ENCODE measurements at places on chromosomes 7 and 10.

DNA sequence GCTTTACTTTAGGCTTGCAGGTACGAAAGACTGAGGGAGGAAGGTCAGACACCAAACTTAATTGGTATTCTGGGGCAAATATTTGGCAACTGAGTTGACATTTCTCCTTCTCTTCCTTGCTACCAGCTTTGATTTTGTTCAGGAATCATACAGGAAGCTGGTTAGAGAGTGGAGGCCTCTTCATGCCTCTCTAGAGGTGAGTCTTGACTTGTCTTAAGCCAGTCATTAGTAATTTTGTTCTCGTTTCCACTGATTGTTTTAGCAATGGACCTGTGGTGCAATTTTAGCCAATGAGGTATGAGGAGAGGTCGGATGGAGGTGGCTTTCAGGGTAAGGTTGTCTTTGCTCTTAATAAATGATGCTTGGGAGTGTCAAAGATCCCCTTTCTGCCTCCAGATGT, 2.4 kb upstream of the RP9 start:
- DNase-seq, result no peak

DNA sequence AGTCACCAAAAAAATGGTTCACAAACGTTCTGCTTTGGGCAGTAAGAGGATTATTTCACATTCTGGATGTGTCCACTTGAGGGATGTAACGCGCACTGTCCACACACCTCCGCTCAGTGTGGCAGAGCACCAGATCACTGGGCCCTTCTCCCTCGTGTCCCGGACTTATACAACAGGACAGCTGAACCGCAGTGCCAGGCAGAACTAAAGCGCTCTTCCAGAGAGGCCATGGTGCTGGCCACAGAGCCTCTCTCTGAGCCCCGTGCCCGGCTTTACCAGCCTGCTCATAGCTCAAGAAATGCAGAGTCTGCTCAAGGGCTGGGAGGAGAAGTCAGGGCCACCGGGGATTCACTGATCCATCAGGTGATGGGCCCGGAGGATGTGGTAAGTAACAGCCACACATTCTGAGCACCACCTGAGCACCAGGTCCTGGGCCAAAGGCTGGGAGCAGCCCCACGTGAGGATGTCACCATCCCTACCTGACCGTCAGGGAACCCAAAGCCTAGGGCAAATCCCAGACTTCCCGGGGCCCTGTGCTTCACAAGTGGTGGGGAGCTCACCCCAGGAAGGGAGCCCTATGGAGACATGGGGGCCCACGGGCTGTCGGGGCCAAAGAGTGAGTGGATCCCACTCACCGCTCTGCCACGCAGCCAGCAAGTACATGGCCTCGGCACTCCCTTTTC, 74.9 kb downstream of the FAM53B start:
- DNase-seq, result no peak

- no peak for DNase-seq
Observed at GRCh38 chr7:112853422-112853821, 63.2 kb upstream of the TMEM168 start.

GRCh38 chr7:132614428-132615318, 38.4 kb upstream of the PLXNA4 start:
- no peak for DNase-seq

- DNase-seq, result no peak
Observed at GRCh38 chr7:69439636-69440325, 158.5 kb upstream of the AUTS2 start.

DNA sequence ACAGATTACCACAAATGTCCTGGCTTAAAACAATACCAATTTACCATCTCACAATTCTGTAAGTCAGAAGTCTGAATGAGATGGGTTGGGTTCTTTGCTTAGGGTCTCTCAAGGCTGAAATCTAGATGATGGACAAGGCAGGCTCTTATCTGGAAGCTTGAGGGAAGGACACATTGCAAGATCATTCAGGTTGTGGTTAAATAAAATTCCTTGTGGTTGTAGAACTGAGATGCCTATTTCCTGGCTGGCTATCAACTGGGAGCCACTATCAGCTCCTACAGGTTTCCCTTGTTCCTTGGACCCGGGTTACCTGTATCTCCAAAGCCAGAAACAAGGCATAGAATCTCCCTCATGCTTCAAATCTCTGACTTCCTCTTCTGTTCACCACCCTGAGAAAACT, 148.4 kb downstream of the MDFIC start:
- DNase-seq, result no peak

- DNase-seq, result no peak
Observed at GRCh38 chr10:58641708-58642107, 129.0 kb downstream of the BICC1 start.

DNA sequence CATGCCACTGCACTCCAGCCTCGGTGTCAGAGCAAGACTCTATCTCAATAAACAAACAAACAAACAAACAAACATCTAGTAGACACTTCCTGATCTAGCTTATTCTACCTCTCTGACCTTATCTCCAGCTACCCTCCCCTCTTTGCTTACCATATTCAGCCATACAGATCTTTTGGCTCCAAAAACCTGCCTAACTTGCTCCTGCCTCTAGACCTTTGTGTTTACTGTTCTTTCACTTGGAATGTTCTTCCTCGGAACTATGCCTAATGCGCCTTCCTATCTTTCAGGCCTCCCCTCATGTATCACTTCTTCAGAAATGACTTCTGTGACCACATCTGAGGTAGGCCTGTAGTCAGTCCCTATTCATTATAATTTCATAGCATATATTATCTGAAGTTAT, 20.3 kb upstream of the WNT8B start:
- DNase-seq, result no peak

DNA sequence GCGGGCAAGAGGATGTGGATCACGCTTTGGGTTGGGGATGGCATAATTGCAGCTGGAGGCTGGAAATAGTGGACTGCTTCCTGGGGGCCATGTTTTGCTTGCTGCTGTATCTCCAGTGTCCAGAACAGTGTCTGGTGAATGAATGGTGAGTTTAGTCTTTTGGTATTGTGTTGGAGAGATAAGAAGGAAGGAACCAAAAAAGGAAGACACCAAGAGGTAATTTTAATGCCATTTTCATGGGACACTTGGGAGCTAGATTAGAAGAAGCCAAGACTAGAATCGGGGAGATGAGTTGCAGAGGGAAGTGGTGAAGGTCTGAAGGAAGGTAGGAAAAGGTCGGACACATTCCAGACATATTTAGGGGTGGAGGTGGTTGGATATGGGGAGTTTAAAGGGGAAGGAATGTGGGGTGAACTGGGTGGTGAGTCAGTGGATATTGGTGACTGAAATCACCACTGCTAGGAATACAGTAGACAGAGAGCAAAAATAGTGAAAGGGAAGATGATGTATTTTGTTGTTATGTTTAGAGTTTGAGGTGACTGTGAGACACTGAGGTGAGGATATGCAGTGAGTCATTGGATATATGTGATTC, 76.7 kb downstream of the CCNY start:
- no peak for DNase-seq

GRCh38 chr7:134632937-134633540, 13.6 kb upstream of the BPGM start:
- no peak for DNase-seq

DNA sequence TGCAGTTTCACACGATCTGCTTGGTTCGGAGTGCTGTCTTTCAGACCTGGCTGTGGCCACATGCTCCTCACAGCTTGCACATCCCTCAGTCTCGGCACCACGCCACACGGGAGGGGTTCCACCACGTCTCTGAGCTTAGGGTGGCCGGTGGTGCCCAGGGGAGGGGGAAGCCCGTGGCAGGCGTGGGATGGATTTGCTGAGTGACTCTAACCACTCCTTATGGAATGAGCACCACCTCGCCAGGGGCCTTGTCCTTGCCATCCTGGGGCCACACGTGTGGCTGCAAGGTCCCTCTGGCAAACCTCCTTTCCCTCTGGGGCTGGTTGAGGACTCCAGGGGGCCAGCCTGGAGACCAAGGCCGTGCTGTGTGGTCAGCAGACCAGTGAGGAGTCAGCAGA, 29.1 kb upstream of the FAM20C start:
- no peak for DNase-seq

DNA sequence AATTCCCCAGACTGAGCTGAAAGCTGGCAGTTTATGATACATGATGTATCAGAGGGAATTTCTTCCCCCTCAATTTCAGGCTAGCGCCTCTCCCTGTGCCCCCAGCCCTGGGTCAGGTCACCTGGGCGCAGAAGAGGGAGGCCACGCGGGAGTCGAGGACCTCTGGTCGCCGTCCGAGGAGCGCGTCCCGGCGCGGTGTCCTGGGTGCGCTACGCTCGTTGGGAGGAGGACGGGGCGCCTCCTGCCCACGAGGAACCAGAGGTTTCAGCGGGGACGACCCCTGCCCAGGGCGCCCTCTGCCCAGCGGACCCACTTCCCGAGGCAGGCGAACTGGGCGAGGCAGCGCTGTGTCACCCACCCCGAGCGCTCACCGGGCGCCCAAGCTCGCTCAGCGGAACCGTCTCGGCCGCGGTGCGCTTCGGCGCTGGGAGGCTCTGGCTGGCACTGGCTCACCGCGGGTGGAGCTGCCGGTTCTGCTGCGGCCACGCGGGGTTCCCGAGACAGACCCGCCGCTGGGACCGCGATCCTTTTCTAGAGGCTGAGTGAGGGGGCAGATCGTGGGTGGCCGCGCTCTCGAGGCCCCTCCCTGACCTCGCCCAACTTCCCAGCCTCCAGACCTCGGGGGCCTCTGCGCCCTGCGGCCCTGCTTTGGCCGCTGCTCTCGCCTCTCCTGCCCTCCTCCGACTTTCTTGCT, at the start of gene FAM237B:
TSS of gene FAM237B (minus strand) at position 504 of the 694 bp plus-strand sequence. CDS start 1,556 bp downstream, outside the sequence.
- no peak for DNase-seq

DNA sequence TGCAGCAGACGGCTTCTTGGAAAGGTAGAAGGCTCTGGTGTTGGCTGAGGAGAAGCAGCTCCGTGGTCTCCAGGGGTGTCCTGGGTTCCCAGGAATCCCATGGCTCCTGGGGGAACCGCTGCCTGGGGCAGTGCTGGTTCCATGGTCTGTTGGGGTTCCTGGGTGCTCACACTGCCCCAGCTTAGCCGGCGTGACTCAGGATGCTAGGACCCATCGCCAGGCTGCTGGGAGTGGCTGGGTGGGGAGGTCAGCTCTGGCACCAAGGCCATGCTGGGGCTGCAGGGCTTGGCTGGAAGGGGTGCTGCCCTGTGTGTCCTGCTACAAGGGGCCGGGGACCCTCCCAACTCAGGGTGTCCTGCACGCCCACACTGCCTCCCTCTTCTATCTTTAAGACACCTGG, 9.4 kb downstream of the MGMT start:
- no peak for DNase-seq

DNA sequence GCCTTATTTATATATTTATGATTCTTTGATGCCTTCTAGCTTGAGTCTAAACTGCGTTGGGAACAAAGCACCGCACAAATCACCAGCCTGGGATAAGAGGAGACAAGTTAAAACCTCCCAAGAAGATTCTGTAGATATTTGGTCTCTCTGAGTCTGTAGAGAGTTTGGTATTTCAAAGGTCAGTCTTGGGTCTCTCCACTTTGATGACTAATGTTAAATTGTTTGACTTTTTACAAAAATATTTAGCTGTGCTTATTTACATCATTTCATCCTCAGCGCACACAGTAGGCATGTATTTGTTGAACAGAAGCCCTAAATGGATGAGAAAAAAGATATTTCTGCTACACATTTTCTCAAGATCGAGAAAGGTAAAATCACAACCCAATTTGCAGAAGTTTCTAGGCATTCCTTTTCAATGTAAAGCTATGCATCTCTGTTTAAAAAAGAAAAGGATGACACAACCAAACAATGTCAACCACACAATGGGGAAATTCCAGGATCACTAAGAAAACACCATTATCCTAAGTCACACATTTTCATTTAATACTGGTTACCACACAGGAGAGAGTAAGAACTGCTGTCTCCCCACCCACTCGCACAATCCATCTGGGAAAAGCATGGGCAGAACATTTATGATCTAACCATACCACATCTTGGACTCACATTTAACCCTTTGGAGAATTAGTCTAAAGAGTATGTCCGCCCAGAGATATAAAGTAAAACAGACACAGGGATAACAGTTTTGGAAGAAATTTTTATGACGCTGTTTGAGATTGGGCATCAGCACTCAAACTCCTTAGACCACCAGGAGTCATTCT, 4.4 kb downstream of the CDK6 start:
- peak; percentile 46 for DNase-seq

DNA sequence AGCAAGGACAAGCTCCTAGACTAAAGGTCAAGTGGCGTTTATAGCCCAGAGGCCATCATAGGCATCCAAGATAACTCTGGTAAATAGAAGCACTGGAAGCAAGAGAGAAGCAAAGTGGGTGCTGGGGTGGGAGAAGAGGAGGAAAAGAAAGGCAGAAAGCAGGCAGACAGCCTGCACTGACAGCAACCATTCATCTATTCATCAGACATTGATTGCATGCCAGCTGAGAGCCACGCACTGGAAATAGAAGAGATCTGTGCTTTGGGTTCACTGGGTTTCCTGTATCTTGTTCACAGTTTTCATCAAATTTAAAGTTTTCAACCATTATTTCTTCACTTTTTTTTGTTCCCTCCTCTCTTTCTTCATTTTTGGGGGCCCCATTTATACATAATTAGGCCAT, 4.7 kb upstream of the SLIT1 start:
- no peak for DNase-seq

DNA sequence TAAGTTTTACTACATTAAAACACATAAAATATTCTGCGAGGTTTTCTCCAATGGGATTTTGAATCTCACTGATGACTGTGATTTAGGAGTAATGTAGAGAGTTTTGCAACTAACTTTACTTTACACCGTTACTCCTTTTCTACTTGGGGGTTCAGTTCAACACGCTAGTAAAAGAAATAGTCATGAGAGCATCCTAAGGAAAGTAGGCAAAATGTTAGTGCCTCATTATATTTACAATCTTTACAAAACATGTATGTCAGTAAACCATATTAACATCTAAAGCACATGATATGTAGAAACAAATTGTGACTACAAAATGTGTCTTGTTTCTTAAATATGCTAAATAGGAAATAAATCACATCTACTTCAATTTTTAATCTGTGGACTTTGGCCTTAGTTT, 6.0 kb downstream of the MEOX2 start:
- DNase-seq, result no peak

- no peak for DNase-seq
Observed at GRCh38 chr7:36820527-36821170, 96.4 kb upstream of the AOAH start.

GRCh38 chr10:51340845-51341610, 266.7 kb downstream of the PRKG1 start:
- DNase-seq, result no peak

GRCh38 chr7:85025312-85025756, 161.5 kb downstream of the SEMA3D start:
- DNase-seq, result no peak

GRCh38 chr10:94043431-94043990, 49.8 kb downstream of the PLCE1 start:
- no peak for DNase-seq

DNA sequence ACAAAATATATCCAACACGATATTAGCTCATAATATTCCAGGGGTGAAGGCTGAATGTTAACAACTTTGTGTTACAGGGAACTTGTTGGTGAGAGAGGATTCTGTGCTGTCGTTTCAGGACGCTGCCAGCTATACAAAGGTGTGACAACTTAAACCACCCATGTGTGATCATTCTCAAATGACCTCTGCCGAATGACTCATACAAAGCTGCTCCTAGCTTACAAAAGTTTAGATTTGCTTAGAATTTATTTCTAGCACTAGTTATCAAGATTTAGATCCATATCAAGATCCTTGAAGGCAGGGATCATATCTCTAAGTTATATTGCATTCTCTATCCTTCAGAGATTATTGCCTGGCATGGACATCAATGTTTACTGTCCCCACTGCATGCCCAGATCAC, 65.3 kb downstream of the COBL start:
- no peak for DNase-seq

Measured in activated naive CD4-positive, alpha-beta T cell treated with Interleukin-2 at 50 U/mL for 16 hours (primary cell).